Right ventricle myocardium superior (tissue), 1 donor: ENCODE measurements at places on chromosomes 5 and 9.

GRCh38 chr9:124262649-124262972, 4.9 kb downstream of the NEK6 start:
- no peak for DNase-seq

DNA sequence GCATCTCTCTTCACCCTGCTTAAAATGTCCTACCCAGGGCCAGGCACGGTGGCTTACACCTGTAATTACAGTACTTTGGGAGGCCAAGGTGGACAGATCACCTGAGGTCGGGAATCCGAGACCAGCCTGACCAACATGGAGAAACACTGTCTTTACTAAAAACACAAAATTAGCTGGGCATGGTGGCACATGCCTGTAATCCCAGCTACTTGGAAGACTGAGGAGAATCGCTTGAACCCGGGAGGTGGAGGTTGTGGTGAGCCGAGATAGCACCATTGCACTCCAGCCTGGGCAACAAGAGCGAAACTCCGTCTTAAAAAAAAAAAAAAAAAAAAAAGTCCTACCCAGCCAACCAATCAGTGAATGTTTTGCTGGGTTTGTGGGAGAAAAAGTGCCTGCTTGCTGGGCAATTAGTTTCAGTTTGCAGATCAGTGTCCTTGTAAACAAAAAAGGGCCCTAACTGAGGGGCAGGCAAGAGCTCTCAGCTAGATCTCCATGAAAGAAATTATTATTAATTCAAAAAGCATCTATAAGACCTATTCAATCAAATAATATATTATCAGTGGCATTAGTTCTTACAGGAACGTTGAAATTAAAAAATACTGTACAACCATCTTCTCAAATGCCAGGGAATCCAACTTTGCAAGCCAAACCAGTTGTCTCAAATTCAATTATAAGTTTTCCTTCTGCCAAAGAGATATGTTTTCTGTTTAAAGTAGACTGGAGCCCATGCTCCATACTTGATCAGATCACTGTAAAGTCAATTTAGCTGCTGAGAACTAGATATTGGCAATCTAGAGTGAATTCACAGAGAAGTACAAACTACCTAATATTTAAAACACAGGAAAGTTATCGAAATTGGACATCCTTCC, 3.9 kb downstream of the MEGF9 start:
- DNase-seq: peak; percentile 17

DNA sequence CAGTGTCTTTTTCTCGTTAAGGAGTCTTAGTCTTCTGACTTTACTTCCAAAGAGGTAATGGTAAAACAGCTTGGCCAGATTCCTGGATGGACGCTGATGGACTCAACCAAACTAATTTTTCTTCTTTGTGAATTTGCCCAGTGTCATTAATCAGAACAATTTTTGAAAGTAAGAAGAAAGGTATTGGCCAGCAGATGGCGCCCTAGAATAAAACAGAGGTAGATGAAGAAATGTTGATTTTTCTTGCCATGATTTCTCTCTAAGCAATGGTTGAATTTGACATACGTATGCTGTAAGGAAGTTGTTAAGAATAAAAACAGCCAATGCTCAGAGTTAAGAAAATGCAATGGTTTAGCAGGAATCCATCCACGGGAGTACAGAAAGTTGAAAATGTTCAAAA, 500.0 kb downstream of the DIRAS2 start:
- no peak for DNase-seq

GRCh38 chr5:42531611-42532010, 108.4 kb downstream of the GHR start:
- no peak for DNase-seq

DNA sequence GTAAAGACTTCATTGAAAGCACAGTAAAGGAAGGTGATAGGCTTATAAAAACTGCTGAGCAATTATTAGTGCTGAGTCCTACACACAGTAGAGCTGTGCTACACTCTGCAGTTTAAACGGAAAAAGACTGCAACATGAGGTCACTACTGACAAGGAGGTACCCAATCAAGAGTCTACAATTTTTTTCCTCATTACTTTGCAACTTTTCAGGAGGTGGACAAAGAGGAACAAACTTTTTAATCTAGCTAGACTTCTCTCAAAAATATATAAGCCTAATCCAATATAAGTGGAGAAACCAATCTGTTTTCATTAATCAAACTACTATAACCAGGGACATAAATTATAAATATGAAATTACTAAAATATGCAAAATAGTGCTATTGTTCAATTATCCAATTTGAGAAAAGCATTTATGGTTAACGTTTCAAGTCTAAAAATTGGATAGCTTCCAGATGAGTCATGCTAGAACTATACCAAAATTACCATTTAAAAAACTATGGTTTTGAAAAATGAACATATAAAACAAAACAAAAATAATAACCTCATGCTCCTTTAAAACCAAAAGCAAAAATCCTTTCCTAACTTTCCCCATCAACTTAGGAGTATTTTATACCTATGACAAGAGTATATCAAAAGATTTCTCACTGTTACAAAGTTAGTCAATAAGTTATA, 37.7 kb downstream of the FAM13B start:
- DNase-seq: no peak

DNA sequence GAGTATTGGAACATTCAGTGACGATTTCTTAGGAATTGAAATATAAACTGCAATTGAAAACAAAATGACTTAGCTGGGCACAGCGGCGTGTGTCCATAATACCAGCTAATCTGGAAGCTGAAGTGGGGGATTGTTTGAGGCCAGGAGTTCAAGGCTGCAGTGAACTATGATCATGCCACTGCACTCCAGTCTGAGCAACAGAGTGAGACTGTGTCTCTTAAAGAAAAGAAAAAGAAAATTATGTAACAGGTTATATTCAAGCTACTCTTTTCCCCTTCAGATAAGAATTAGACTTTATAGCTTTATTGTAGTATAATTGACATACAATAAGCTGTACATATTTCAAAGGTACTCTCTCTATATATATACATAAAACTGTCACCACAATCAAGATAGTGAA, 6.4 kb downstream of the SLC26A2 start:
- no peak for DNase-seq

DNA sequence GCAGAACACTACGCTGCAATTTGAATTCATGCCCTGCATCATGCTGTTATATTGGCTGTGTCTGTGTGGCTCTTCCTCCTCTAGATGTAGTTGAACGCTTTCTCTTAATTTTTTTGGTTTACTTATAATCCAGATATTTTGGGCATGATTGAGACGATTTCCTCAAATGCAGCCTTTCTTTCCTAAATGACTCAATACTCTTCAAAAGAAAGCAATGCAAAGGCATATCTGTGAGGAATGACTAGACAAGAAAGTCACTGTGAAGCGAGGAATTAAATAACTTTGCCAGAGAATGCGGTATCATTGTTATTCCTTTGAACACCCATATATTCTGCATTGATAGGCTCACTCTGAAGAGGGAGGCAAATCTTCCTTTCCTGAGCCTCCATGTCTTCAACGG, 152.8 kb downstream of the YIPF5 start:
- no peak for DNase-seq

- DNase-seq: no peak
These were observed 67.0 kb downstream of the HAPLN1 start for GRCh38 chr5:83653669-83654068.

GRCh38 chr5:96302174-96302738, 130.8 kb downstream of the PCSK1 start:
- DNase-seq: no peak

DNA sequence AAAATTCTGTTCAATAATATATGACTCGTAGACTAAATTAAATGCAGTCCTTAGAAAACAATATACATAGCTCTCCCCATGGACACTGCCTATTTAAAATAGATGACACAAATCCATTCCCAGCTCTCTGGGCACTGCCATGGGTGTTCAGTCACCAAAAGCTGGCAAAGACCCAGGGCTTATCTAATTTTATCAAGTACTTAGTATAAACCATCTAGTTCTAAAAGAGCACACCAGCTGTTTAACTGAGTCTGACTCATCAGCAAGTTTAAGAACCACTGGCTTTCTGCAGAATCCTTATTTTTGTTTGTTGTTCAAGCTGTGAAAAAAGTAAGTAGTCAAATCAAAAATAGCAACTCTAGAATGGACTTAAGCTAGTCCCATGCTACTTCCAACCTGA, 107.6 kb downstream of the PLPP1 start:
- no peak for DNase-seq

- no peak for DNase-seq
These were observed 142.8 kb upstream of the EFNA5 start for GRCh38 chr5:107813559-107813958.

GRCh38 chr5:73311291-73312110, 137.1 kb downstream of the FOXD1 start:
- DNase-seq: peak; percentile 51

DNA sequence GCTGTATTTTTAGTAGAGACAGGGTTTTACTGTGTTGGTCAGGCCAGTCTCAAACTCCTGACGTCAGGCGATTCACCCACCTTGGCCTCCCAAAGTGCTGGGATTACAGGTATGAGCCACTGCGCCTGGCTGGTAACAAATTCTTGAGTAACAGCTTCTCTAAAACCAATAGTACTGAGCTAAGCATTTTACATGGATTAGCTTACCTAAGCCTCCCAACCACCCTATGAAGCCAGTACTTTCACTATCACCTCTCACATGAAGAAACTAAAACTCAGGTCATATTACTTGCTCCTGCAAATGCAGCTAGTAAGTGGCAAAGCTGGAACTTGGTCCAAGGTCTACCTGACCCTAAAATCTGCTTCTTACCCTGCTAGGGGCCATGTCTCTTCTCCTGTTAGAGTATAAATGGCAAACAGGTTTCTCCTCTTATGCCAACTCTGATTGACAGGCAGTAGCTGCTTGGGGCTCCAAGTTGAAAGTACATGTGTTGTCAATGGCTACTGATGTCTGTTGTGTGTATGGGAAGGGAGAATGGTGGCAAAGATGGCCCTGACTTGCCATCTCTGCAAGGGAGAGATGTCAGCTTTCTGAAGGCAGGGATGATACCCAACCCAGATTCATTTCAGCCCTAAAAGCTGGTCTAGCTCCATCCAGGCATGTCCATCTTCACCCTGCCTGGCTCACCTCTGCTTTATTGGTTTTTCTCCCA, 4.0 kb downstream of the PHF19 start:
- DNase-seq: no peak

DNA sequence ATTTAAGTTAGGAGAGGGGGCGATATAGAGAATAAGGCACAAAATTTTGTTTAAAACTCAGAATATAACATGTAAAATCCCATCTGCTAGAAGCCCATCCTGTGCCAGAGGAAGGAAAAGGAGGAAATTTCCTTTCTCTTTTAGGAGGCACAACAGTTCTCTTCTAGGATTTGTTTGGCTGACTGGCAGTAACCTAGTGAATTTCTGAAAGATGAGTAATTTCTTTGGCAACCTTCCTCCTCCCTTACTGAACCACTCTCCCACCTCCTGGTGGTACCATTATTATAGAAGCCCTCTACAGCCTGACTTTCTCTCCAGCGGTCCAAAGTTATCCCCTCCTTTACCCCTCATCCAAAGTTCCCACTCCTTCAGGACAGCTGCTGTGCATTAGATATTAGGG, 18.3 kb downstream of the MOCS2 start:
- no peak for DNase-seq

DNA sequence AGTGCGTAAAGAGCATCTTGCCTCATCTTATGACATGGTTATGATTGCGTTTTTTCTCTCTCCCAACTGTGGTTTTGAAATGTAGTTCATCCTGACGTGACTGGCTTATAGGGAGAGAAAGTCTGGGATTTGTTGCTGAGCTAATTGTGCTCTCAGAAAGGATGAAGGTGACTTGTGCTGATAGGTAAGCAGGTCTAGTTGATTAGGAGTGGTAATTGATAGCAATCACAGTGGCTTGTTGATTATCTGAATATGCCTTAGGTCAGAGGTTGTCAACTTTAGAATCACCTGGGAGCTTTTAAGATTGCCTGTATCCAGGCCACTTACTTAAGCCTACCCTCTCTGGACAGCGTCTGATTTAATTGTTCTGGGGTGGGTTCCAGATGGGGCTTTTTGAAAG, 117.8 kb downstream of the TLE4 start:
- no peak for DNase-seq

GRCh38 chr9:92877531-92878430, at the start of gene ZNF484:
ZNF484 (minus strand) TSS chr9:92878038; CDS start chr9:92875029, 3,009 bp downstream.
- peak; percentile 99 for DNase-seq

- DNase-seq: no peak
These were observed 55.3 kb downstream of the SPEF2 start for GRCh38 chr5:35672995-35673394.

DNA sequence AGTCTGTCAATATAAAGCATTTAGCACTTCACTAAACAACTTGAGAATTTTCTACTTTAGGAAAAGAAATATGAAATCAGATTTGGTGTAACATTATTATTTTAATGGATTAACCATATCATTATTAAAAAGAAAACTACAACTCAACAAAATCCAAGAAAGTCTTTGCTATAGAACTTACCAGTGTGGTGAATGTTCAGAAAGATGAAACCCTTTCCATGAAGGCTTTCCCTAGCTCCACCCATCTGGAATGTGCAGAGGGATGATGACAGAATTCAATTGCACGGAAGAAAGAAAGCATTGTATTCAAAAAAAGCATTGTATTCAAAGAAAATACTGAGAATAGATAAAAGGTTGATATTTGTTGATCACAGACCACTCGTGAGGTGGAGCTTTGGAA, 328.6 kb upstream of the NUDT12 start:
- DNase-seq: no peak

GRCh38 chr5:146675636-146676035, 159.6 kb upstream of the GPR151 start:
- DNase-seq: no peak

GRCh38 chr5:110536120-110537115, 190.1 kb downstream of the TMEM232 start:
- DNase-seq: peak; percentile 58

GRCh38 chr5:69415584-69415958, 655 bp downstream of the MARVELD2 start:
- no peak for DNase-seq

DNA sequence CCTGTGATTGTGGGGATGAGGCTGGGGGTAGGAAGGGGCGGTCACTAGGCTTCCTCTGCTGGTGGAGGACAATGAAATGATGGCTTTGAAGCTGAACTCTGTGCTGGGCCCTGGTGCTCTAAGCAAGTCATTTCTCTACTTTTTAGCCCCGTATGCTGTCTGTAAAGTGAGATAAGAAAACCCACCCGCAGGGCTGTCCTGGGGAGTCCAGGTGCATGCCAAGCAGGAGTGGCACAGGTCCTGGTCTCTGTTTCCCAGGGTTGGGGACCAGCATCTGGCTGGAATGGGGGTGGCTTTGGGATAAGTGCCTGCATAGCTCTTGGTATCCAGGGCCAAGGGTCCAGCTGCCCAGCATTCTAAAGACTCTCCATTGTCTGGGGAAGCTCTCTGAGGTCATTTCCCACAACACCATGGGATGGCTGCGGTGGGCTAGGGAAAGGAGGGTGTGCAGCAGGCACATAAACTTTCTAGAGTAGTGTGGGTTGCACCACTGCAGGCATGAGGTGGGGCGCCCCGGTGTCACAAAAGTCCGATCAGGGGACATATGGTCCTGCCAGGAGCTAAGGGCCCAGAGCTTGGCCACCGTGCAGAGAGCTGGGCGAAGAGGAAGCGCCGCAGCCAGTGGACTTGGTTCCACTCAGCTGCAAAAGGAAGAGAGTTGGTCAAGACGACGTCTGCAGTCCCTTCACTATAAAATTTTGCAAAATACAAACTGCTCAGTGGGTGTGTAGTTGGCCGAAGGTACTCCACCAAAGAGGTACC, 25.6 kb upstream of the GTF3C5 start:
- DNase-seq: no peak
